ENCODE measurements at places on chromosomes 3 and 15. TPM values are rescaled to one million over a fixed set of nuclear protein-coding genes. Genes with fewer than 3 reads are reported as not detected.

- DNase-seq: no peak
Measured at GRCh38 chr3:131701153-131701770, 198.5 kb upstream of the MRPL3 start.

Gene WDR93
- not detected for total RNA-seq

GRCh38 chr15:38860253-38860652 lies 295.6 kb upstream of the RASGRP1 start:
- no peak for DNase-seq

Gene GPR87
- total RNA-seq: not detected

GRCh38 chr3:116033516-116033915 lies 410.2 kb downstream of the GAP43 start:
- DNase-seq: no peak

DNA sequence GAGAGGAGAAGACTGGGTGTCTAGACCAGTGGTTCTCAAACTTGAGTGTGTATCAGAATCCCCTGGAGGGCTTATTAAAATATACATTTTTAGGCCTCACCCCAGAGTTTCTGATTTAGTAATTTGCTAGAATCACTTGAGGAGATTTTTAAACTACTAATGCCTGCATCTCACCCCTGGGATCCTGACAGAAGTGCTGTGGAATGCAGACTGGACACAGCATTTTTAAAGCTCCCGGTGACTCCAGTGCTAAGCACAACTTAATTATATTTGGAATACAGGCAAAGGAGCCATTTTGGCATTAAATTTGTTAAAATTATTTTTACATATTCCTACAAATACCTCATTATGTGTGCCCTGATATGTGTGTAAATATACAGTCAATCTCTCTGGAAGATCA lies 26.7 kb upstream of the COL6A6 start:
- no peak for DNase-seq

DNA sequence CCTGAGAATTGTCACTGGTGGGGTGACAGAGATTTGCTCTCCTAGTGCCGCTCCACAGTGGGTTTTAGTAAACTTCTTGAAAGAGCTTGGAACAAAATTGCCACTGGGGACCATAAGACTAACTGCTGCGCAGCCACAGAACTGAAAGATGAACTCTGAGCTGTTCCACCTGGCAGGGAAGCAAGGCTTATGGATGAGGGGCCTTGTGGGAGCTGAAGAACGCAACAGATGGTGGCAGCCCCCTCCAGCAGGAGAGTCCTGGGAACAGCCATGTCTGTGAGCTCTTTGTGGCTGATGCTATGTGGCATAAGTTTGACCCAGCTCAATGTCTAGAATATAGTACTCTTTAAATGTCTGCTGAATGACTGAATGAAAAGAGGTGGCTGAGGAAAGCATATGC lies 66.8 kb upstream of the C2CD4B start:
- DNase-seq: no peak

Gene TMED3
- 68.7 TPM for total RNA-seq

Gene MFSD1
- 25.5 TPM for total RNA-seq

Gene FILIP1L
- 0.19 TPM for total RNA-seq

Gene MKRN2
- total RNA-seq: 24.6 TPM

Gene SLC26A6
- 62.4 TPM for total RNA-seq

Gene ECE2
- not detected for total RNA-seq

DNA sequence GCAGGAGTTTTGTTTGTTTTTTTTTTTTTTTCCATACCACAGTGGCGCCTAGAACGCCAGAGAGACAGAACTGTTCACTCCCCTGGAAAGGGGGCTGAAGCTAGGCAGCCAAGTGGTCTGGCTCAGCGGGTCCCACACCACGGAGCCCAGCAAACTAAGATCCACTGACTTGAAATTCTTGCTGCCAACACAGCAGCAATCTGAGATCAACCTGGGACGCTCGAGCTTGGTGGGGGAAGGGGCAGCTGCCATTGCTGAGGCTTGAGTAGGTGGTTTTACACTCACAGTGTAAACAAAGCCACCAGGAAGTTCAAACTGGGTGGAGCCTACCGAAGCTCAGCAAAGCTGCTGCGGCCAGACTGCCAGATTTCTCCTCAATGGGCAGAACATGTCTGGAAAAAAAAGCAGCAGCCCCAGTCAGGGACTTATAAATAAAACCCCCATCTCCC lies 29.8 kb downstream of the SPICE1 start:
- peak; percentile 73 for DNase-seq

DNA sequence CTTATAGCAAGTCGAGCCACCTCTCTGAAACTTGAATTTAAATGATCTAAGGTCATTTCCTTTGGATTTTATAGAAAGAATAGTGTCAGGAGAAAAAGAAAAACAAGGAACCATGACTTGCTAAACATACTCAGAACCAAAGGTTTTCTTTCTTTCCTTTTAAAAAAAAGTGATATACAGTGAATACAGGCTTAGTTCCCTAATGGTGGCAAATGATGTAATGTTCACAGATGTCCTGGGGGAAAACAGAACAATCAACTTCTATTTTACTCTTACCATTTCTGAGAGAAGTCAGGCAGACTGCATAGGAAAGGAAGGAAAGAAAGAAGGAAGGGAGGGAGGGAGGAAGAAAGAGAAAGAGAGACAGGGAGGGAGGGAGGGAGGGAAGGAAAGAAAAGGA lies 56.5 kb downstream of the ST6GAL1 start:
- no peak for DNase-seq

Gene PRSS50
- total RNA-seq: not detected

DNA sequence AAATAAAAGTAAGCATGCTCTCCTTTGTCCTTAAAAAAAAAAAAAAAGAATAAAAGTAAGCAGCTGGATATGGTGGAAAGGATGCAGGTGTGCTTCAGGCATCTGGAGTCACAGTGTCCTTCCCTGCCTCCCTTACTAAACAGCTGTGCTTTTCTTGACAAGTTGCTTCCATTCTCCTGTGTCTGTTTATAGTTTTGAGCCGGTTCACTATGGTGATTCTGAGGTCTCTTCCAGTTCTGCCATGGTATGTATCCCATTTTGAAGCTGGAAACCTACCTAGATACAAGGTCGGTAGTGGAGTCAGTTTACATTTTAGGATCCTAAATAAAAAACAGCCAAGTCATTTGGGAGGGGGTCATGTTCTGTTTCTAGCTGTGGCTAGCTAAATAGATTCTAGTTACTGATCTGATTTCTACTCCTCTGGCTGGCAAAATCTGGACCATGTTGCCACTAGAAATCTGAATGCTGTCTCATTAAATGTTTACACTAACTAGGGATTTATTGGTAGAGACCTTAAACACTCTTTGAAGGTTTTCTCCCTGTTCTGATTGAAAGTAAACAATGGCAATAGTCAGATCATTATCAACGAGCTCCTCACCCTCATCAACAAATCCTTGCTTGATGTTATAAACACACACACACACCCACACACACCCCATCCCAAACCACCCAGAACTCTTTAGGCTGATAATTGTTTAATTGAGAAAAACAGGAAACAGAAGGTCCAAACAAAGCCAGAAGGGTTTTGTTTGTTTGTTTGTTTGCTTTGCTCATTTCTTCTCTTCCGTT lies 7.9 kb downstream of the TNFSF10 start:
- no peak for DNase-seq

Gene PLA2G4D
- not detected for total RNA-seq

DNA sequence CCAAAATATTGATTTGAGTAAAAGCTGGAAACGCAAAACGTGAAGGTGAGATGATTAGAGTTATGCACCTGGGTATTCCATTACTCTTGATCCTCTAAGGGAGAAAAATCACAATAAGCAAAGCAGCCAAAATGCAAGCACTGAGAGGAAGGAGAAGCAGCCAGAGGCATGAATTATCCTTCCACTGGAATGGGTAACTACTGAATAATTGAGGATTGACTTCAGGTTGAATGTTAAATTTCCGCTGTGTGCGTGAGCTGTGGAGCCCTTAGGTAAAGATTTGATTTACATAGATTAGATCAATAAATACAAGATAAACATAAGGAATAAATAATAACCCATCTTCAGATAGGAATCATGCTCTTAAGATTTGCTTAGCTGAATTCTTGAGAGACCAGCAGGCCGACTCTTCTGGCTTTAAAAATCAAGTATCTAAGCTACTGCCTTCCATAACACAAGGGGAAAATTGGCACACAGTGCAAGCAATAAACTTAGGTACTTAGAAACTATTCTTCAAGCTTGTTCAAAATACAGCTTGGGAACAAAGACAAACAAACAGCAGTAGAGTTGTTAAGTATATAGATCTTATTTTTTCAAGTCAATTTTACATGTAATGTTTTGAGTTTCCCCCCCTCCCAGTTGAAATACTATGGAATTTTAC lies 1459.5 kb downstream of the ZPLD1 start:
- DNase-seq: no peak

GRCh38 chr15:73904026-73904815 lies 22.0 kb upstream of the LOXL1 start:
- peak; percentile 34 for DNase-seq

Gene AADACL2
- total RNA-seq: not detected

Gene KLHL25
- 8.5 TPM for total RNA-seq

DNA sequence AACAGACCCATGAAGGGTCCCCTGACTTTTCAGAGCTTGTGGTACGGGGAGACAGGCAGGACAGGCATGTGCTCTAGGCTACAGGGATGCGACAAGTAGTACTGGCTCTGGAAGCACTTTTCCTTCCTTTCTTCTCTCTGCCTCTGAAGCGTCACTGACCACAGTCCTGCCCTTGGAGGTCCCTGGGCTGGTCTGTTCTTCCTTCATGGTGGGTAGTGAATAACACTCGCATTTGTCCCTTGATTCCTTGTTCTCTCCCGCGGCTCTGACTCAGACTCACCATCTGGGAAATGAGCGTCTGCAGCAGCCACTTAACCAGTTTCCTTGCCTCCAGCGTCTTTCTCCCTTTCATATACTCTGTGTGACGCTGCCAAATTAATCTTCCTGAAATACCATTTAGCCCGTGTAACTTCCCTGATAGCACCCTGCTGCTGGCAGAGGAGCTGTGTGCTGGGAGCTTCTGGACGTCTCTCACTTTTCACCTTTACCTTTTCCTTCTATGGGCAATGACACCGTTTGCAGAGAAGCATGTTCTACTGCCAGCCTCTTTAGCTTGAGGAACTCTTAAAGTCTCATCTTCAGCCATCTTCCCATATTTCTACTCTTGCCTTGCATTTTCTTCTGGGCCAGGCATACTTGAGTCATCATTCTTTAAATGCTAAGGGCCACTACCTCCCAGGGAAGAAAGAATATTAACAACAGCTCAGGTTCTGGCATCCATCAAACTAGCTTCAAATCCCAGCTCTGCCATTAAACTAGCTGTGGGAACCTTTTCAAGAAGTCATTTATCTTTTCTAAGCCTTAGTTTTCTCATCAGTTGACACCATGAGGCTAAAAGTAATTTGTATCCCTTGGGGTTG lies 33.6 kb downstream of the TMEM45A start:
- no peak for DNase-seq

- no peak for DNase-seq
Measured at GRCh38 chr3:198081421-198081844, 121.4 kb downstream of the LMLN start.

Gene CYP11A1
- 1.0 TPM for total RNA-seq

All from natural killer cell treated with Interleukin-12 subunit alpha and Interleukin-12 subunit beta and Interleukin-15 and Interleukin-18, amount 100 ng/mL, for 72 hours (primary cell).